Fibroblast of upper back skin (primary cell): ENCODE measurements at places on chromosomes 7 and 10.

DNA sequence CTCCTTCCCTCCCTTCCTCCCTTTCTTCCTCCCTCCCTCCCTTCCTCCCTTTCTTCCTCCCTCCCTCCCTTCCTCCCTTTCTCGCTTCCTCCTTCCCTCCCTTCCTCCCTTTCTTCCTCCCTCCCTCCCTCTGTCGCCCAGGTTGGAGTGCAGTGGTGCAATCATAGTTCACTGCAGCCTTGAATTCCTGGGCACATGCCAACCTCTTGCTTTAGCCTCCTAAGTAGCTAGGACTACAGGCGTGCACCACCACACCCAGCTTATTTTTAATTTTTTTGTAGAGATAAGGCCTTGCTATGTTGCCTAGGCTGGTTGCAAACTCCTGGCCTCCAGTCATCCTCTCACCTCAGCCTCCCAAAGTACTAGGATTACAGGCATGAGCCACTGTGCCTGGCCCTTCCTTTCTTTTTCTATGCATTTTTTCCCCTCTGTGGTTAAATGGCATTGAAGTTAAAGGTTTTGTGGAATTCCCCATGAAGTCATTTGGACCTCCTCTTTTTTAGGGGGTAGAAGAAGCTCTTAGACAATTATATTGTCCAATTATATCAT lies 9.6 kb downstream of the KLHDC10 start:
- no peak for DNase-seq

- DNase-seq = no peak
Observed at GRCh38 chr7:37546677-37547076, 98.0 kb upstream of the ELMO1 start.

GRCh38 chr10:62554632-62555199 lies 180.5 kb downstream of the ZNF365 start:
- peak; percentile 89 for DNase-seq

- DNase-seq = no peak
Observed at GRCh38 chr10:4189281-4189680, 404.3 kb upstream of the KLF6 start.

- no peak for DNase-seq
Observed at GRCh38 chr10:91634898-91635297, 2.0 kb upstream of the PPP1R3C start.

- DNase-seq = peak; percentile 27
Observed at GRCh38 chr10:14658331-14659127, 116.2 kb downstream of the FAM107B start.
